ENCODE measurements at places on chromosomes 12 and 14.
A peak's percentile ranks its signal among the peaks of the same experiment; 100 is the strongest.

DNA sequence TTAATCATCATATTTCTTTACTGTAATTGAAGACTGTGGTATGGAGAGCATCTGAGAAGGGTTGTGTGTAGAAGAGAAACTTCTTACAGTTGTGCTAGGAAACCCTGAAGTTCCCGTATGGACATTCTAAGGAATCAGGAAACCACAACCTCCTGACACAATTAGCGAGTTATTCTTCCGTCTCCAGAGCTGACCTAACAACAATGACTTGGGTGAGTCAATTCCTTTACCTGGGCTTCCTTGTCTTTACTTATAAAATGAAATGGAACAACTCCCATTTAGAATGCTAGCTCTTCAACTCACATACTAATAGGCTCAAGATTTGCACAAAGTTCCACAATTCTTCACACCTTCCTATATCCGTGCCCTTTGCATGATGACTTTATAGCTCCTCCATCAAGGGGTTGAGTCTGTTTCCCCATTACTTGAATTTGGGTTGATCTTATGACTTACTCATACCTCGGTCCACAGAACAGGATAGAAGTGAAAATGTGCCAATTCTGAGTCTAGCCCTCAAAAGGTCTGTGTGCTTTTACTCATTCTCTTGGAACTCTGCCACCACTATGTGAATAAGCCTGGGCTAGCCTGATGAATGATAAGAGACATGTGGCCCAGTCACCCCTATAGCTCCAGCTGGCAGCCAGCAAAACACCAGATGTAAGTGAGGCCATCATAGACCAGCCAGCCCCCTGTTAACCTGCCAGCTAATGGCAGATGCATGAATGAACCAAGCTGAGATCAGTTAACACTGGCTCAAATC is 459.4 kb downstream of the ETNK1 start:
- no peak for DNase-seq

DNA sequence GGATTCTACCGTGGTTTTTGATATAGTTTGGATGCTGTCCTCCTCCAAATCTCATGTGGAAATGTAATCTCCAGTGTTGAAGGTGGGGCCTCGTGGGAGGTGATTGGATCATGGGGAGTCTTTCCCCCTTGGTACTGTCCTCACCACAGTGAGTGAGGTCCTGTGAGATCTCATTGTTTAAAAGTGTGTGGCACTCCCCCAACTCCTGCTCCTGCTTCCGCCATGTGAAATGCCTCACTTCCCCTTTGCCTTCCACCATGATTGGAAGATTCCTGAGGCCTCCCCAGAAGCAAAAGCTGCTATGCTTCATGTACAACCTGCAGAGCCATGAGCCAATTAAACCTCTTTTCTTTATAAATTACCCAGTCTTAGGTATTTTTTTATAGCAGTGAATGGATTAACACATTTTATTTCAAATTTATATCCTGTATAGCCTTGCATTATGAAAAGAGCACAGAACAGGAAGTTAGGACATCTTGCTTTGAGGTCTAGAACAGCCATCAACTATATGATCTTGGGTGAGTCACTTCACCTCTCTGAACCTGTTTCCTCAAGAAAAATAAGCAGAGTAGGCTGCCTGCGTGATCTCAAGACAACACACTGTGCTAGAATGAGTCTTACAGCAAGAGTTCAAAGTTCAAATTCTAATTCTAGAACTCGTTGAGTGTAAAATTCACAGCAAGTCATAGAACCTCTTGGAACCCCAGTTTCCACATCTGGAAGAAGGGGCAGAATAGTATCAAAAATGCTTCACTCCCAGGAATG is 160.9 kb upstream of the EEA1 start:
- DNase-seq, result no peak

- no peak for DNase-seq
Observed at GRCh38 chr14:75979648-75980565, 1.9 kb downstream of the TGFB3 start.

- DNase-seq, result no peak
Observed at GRCh38 chr14:24828486-24828885, 194.5 kb upstream of the GZMB start.

DNA sequence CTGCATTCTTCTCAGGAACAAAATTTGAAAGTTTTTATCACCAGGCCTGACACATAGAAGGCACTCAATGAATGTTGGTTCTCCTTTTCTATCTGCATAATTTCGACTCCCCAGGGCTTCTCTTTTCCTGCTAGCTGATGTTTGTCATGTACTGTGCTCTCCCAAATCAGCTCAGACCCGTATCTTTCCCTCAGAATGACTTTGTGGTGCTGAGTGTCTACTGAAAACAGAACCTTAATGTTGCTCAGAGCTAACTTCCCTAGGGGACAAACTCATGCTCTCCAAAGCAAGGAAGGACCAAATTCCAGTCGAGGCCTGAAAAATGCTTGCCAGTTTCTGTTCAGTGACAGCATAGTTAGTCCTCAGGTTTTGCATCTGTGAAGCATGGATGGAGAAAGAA is 1.9 kb downstream of the ARHGDIB start:
- DNase-seq, result peak; percentile 31

GRCh38 chr12:103766028-103766427 is 75.0 kb downstream of the NT5DC3 start:
- no peak for DNase-seq

DNA sequence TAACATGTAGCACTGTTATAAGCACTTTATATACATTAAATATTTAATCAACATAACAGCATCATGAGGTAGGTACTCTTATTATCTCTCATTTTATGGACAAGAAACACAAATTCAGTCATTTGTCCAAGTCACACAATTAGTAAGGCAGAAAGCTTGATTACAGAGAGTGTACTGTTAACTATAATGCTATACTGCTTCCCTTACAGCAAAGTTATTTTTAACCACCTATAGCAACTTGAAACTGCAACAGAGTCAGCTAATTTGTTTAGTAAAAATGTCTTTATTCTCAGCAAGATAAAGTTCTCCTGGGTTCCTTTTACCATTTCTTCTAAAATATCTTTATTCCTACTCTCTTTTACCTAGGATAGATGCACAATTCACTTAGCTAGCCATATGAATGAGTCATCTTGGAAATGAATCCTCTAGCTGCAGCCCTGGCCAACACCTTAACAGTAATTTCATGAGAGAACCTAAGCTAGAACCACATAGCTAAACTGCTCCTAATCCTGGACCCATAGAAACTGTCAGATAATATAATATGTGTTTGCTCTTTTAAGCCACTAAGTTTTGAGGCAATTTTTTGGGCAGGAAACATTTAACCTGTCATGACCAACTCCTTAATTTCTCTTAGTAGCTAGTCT is 90.2 kb upstream of the HECTD1 start:
- DNase-seq, result no peak

DNA sequence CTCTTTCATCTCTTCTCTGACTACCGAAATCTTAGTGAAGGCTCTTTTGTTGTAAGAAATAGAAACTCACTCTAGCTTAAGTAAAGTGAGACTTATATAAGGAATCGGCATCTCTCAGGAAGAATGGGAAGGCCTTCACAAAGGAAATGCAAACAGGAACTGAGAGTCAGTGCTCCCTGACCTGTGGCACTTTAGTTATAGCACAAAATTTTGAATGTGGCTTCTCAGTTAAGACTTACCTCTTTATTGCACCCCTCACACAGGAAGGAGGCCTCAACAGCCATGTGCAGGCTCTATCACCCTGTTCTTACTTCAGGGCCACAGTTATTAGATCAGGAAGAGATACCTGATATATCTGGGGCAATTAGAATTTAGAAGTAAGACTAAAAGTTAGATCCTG is 224.7 kb upstream of the EGLN3 start:
- no peak for DNase-seq

DNA sequence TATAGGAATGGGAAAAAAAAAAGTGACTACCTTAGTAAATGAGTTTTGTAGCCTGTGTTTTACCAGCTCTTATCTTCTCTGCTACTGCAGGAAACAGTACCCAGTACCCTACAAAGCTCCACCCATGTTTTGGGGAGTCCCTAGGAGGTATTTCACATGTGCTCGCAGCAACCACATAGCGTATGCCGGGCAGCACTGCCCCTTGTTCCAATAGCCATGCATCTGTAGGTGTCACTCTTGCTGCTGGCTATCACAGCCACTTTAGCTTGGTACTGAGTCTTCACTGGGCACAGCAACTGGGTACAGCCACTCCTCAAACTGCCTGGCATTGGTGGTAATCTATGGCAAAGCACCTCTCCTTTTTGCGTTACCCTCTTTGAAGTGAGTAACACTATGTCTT is 2.0 kb upstream of the MDM1 start:
- peak; percentile 26 for DNase-seq

- no peak for DNase-seq
Observed at GRCh38 chr12:94898388-94898787, 105.1 kb downstream of the NDUFA12 start.

- DNase-seq, result no peak
Observed at GRCh38 chr14:69796797-69797500, at the start of gene SLC10A1. SLC10A1 (minus strand) TSS chr14:69797241; CDS start chr14:69797155, 86 bp downstream.

DNA sequence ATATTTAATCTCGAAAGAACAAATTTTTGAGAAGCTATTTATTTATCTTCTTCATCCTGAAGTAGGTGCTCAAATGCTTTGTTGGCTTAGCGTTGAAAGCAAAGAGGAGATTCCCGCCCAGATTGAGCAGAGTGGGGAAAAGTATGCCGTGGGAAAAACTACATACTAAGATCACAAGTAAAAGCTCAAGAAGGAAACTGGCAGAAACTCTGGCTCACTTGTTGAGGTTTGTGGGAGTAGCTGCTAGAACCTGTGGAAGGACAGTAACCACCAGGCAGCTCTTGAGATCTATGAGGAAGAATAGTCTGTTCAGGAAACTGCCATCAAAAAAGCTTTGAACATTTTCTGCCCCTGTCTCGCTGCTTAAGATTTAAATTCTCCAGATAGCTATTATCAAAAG is 3.9 kb downstream of the MYRFL start:
- no peak for DNase-seq

DNA sequence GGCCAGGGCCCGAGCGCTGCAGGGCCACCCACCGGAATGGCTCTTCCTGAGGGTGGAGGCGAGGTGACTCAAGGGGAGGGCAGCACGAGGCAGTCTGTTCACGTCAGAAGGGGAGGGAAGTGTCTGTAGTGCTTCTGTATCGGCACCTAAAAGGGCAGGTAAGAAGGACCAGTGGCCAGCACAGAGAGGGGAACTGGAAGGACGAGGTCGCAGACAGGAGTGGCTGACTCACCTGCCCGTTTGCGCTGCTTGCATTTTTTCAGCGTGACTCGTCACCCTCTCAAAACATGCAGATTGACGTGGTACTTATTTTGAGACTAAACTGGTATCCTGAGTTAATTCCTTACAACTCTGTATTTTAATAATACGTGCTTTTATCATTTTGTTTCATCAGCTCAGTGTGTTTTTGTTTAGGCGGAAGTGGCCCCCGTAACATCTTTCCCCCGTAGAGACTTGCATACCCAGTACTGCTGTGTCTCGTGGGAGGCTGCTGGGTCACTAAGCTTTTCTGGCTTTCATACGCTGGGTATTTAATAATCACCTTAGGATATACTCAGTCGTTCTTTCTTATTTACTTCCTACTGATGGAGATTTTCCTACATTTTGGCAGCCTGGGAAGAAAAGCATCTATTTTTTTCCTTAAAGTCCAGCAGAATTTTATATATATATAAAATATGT is 26.4 kb downstream of the SFSWAP start:
- DNase-seq, result no peak

DNA sequence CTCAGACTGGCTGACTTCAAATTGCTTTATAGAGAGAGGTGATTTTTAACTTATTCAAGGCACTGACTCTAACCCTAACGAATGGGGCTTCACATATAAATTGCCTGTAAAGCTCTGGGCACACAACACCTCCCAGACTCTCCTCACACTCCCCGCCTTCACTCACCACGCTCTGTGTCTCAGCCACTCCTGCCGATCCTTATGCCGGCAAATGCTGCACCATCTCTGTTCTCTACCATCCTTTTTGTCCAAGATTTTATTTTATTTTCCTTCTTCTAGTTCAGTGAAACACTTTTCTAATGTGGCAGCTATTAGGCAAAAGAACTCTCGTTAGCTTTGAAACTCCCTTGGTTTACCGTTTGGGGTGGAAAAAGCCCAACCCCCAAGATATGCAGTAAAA is 446.1 kb upstream of the TMEM132C start:
- DNase-seq, result no peak

DNA sequence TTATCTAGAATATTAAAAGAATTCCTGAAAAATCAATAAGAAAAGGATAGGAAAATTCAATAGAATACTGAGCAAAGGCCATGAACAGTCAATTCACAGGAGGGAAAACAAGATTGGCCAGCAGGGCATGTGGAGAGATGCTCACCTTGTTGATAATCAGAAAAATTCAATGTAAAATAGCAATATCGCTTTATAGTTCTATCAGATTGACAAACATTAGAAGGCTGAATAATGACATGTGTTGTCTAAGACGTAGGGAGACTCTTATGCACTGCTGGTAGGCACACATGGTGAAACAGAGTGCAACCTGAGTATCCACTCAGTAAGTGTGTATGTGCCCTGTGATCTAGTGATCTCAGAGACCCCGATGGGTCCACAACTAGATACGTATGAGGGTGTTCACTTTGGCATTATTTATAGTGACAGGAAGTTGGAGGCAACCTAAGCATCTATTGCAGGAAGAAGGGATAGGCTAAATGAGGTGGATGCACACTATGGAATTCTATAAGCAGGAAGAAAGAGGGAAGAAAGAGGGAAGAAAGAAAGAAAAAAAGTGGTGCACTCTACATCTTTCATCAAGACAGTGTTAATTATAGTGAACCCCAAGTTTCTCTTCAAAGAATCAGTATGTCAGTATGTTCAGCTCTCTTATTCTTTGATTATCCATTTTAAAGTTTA is 3.8 kb upstream of the ANKRD33 start:
- no peak for DNase-seq

GRCh38 chr12:31278832-31279231 is 47.1 kb downstream of the SINHCAF start:
- DNase-seq, result no peak

- no peak for DNase-seq
Observed at GRCh38 chr12:122350141-122350848, 72.2 kb downstream of the CLIP1 start.

DNA sequence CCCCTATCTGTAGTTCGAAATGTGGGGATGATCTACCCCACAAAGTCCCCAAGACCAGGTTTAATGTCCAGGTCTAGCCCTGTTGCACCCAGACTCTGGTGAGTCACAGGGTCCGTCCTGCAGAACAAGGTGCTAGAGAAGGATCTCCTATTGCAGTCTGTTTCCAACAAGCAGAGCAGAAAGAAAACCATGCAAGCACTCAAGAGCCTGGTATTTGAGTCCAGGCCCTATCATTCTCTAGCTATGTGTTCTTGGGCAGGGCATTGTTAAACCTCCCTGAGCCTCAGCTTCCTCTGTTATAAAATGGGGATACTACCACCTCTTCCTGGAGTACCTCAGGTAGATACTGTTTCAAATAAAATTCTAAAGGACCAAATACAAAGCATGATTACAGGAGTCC is 24.4 kb downstream of the MAP3K9 start:
- no peak for DNase-seq

- DNase-seq, result peak; percentile 76
Observed at GRCh38 chr14:100065111-100065871, at the start of gene EVL. EVL (plus strand) TSS chr14:100065422; CDS start chr14:100065501, 79 bp downstream.

Measured in CD4-positive, alpha-beta T cell treated with Interleukin-10 for 1 hour (primary cell).